ENCODE measurements at places on chromosomes 7 and 10.

GRCh38 chr7:36961693-36962092 lies 237.4 kb upstream of the AOAH start:
- no peak for DNase-seq

DNA sequence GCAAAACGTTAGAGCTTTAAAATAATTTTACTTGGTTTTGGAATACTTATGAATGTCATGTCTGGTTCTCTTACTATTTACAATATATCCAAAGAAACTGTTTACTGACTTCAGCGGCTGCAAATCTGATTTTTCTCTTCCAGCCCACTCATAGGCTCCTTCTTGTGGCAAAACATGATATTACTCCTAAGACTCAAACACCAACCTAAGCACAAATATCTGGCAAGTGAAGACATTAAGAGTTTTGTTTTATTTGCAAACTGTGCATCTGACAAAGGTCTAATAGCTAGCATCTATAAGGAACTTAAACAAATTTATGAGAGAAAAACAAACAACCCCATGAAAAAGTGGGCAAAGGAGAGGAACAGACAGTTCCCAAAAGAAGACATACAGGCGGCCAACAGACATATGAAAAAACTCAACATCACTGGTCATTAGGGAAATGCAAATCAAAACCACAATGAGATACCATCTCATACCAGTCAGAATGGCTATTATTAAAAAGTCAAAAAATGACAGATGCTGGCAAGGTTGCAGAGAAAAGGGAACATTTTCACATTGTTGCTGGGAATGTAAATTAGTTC lies 20.3 kb upstream of the GJC3 start:
- DNase-seq: no peak

- DNase-seq: no peak
Measured at GRCh38 chr10:54853883-54854282, 52.9 kb upstream of the PCDH15 start.

- no peak for DNase-seq
Measured at GRCh38 chr7:38682606-38683005, 51.4 kb upstream of the AMPH start.

- DNase-seq: no peak
Measured at GRCh38 chr10:37816290-37816689, 41.1 kb downstream of the ZNF248 start.

DNA sequence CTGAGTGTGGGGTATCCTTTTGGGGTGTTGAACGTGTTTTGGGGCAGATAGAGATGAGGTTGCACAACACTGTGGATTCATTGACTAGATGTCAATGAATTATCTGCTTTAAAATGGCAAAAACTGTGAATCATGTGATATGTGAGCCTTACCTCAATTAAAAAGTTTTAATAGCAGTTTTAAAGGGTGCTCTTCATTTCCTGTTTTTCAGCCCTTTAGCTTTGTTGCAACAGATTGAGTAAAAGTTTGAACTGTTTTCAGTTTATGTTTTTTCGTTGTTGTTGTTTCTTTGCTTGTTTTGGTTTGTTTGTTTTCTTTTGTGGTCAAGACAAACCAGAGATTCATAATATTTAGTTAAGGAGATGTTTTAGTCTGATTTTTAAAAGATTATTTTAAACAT lies 9.4 kb downstream of the TAS2R41 start:
- DNase-seq: no peak

DNA sequence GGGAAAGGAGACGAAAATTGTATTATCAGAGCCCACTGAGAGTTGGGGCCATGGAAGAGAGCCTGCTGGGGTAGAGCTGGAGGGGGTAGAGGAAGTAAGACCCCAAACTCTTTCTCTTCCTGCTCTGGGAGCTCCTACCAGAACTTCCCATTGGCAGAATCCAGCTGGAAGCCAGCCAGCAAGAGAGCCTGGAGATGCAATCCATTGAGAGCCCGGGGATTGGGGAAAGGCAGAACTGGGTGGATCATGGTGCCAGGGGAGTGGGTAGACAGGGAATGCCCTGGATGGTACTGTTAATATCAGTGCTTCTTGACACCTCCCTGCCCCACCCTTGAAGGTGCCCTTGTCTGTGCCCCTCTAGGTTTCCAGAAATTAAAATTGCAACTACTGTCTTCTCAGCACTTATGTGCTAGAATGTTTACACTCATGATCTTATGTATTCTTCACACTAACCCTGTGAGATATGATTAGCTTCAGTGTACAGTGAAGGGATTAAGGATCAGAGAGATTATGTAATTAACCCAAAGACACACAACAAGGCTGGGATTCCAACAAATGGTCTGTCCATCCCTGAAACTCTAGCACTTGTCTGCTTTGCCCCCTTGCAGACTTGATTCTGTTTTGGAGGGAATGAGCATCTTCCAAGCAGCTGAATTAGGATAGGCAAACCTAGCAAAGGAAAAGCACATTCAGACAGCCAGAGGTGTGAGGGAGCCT lies 154.1 kb downstream of the C10orf105 start:
- no peak for DNase-seq

GRCh38 chr7:102175423-102176170 lies 111.1 kb upstream of the SH2B2 start:
- DNase-seq: no peak

DNA sequence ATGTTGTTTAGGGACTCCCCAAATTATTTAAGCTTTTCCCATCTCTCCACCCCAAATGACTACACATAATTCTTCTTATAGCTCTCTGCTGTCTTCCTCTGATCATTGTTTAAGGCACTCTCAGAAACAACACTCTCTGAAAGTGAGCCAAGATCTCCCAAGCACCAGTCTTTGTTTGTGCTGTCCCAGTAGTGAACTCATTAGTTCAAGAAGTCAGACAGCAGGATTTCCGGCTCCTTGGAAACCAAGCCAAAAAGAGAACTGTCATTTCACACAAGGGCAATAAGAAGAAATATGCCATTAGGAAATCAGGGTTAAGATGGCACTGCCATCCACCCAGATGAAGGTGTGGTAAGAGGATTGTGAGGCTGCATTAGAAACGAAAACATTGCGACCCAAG lies 83.1 kb downstream of the FZD1 start:
- DNase-seq: no peak

GRCh38 chr10:19493917-19494316 lies 322.3 kb upstream of the PLXDC2 start:
- DNase-seq: no peak

DNA sequence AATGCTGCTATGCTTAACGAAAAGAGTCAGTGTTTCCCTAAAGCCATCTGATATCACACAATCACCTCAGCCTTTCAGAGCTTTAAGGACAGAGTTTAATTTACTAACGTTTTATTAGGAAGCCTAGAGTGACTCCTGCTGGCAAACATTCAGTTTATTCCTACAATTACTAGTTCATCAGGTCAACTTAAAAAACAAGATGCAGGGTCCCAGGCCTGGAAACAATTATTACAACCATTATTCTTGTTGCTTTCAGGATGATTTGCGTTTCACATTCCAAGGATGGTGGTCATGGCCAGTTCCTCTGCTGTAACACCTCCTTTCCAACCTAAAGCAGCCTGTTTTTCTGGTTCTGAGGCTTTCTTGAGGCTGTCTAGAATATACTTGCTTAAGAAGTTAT lies 1.5 kb upstream of the FAM53B start:
- DNase-seq: peak; percentile 47

DNA sequence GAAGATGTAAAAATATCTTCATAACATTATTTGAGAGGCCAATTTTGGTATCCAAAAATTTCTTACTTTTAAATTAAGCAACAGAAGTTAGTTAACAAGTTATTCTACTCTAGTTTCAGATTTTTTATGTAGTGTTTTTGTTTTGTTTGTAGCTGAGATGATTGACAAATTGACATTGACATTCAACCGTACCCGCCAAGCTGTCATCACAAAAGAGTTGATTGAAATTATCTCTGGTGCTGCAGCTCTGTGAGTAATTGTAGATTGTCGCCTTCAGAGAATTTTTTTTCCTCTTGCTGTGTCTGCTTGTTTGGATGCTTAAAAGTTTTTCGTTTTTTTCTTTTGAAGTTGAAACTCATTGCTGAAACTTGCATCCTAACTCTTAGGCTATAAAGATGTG lies 14.6 kb downstream of the ATP5F1C start:
- no peak for DNase-seq

DNA sequence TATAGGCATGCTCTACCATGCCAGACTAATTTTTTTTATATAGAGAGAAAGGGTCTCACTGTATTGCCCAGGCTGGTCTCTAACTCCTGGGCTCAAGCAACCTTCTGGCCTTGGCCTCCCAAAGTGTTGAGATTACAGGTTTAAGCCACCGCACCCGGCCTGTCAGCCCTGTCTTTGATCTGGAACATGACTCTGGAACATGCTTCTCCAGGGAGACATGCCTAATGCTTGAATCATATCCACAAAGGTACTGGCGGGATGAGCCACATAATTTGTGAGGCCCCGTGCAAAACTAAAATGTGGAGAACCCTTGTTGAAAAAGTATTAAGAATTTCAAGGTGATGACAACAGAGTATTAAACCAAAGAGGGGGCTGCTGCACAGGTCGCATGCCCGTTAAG lies 282.8 kb downstream of the ARHGAP12 start:
- DNase-seq: no peak

GRCh38 chr10:49289480-49289879 lies 9.5 kb upstream of the C10orf71 start:
- no peak for DNase-seq

GRCh38 chr10:48456361-48456804 lies 148.5 kb downstream of the ARHGAP22 start:
- no peak for DNase-seq

DNA sequence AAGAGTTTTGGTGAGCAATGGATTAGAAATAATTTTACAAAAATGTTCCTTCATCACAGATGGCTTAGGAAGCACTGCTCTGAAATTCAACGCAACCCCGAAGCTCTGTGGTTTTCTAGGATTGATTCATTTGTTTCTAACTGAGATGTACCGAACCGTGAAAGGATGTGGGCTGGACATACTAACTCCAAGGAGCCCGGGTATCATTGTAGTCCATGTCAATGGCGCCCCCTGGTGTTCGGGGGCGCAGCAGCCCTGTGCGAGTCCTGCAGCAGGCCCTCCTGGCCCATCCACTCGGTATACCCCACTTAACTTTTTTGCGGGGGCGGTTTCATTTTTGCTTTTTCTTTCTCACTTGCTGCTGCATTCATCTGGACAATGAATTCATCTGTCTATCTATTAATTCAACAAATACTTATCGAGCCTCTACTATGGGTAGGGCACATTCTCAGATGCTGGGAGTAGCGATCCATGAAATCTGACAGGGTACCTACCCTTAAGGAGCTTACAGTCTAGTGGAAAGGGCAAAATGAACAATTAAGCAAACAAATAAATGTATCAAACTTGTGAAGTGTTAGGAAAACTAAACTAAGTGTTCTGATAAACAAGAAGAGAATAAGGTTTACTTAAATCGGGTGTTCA lies 25.2 kb upstream of the ITPRID1 start:
- no peak for DNase-seq

- DNase-seq: no peak
Measured at GRCh38 chr10:35506741-35507140, 98.4 kb upstream of the GJD4 start.

DNA sequence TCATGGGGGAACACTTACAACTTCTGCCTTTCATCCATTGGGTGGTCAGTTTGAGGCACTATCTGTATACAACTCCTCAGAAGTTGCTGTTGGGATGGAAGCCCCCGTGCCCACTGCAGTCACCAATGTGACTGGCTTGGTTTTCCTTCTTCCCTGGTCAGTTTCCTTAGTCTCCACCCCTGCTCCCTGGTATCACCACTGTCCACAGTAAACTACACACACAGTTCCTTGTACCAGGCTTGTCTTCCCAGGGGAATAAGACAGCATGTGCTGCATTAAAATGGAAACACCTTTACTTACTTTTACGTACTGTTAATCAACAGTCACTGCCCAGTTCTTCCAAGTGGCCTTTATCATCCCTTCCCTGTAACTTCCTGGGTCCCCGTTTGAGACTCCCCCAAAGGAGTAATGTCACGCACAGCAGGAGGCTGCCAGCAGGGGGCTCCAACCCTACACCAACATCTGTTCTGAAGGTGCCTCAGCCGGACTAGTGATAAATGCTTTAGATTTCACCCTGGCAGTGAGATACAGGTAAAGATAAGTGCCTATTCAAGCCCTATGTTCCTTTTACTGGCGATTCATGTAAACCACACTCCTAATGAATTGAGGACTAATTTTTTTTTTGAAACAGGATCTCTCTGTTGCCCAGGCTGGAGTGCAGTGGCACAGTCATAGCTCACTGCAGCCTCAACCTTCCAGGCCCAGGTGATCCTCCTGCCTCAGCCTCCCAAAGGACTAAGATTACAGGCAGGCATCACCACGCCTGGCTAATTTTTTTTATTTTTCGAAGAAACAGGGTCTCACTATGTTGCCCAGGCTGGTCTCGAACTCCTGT lies 45.3 kb upstream of the PIK3AP1 start:
- peak; percentile 66 for DNase-seq

GRCh38 chr7:71384094-71384493 lies 252.2 kb downstream of the GALNT17 start:
- DNase-seq: no peak

GRCh38 chr10:80493522-80494051 lies 39.5 kb downstream of the TSPAN14 start:
- no peak for DNase-seq

GRCh38 chr10:969473-970150 lies 18.6 kb upstream of the GTPBP4 start:
- no peak for DNase-seq

GRCh38 chr7:44161371-44161770 lies 20.2 kb upstream of the MYL7 start:
- DNase-seq: no peak

DNA sequence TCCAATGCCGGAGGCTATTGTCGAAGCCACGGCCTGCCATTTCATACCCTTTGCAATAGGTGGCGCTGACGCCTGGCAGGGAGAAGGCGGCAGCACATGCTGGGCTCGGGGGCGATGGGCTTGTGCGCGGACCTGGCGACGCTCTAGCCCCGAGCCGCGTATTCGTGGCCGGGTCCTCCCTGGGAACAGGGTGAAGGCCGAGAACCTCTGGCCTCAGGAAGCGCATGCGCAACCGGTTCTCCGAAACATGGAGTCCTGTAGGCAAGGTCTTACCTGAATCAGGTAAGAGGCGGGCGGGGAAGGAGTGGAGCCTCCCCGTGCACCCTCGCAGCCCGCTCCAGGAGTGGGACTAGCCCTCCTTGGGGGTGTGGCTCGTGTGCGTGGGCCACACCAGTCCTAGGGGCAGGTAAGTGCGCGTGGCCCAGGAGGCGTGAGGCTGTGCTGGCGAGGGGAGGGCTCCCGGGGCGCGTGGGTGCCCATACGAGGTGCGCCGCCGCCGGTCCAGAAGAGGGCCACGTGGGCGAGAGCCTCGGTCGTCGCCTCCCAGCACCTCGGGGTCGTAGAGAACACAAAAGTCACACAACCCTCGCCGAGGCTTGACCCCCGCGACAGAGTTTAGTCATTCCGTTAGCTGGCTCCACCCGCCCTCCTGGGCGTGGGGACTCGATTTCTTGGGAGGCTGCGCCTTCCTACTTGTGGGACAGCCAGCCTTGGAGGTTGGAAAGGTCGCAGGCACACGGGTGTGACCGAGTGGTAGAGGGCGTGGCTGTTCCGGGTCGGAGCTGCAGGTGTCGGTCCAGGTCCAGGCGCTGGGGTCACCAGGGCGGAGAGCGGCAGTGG lies 5.6 kb upstream of the MEST start:
- DNase-seq: peak; percentile 39

DNA sequence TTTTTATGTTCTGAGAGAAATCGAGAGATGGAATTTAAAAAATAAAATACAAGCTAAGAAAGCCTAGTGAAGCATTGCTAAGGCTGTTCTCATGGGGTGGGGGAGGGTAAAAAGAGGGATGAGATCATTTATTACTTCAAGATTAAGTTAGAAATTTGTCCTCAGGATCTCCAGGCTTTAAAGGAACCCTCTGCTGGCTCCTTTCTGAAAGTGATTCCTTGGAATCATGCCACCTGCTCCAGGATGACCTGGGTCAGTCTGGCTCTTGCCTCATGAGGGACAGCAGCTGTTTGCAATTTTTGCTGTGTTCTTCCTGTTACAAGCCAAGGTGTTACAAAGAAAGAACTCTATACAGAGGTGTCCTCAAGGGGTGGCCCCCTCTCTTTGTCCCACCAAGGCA lies 69.8 kb downstream of the CDK1 start:
- no peak for DNase-seq
